ENCODE measurements at places on chromosomes 7 and 10.

GRCh38 chr10:101775273-101776160, at the start of gene FGF8:
TSS of gene FGF8 (minus strand) at chr10:101776114. CDS start at chr10:101775900, 214 bp downstream.
- no peak for DNase-seq

DNA sequence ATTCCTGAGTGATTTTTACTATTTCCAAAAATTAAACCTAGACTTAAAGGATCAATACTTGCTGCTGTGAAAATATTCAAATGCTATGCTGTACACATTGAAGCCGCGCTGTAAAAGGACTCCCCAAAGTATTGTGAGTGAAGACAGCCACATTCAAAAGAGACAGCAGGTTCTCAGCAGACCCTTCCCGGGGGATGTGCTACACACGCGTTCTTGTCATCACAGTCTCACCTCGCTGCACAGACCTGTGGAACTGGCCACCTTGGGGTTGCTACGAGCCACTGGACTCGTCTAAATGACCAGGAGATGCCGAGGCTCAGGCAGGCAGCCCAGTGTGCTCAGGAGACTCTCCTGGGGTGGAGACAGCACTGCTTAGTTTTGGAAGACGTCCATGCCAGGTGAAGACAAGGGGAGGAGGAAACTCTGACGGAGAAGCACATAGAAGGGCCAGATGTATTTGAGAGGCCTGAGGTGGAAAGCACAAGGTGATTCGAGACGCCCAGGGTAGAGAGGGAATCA, 367.7 kb upstream of the SHH start:
- no peak for DNase-seq

- DNase-seq: no peak
Measured at GRCh38 chr10:95248989-95249388, 41.8 kb downstream of the PDLIM1 start.

DNA sequence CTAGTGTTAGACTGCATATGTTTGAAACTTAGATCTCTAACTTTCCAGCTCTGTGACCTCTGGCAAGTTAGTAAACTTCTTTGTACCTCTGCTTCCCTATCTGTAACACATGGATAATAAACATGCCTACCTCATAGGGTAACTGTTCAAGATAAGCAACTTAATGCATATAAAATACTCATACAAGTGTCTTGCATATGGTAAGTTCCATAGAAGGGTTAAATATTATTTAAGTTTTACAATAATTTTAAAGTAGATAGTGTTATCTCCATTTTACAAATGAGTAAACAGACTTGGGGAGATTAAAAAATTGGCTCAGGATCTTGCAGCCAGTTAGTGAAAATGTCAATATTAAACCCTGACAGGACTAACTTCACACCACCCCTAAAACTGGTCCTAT, 30.1 kb upstream of the CD36 start:
- DNase-seq: no peak

DNA sequence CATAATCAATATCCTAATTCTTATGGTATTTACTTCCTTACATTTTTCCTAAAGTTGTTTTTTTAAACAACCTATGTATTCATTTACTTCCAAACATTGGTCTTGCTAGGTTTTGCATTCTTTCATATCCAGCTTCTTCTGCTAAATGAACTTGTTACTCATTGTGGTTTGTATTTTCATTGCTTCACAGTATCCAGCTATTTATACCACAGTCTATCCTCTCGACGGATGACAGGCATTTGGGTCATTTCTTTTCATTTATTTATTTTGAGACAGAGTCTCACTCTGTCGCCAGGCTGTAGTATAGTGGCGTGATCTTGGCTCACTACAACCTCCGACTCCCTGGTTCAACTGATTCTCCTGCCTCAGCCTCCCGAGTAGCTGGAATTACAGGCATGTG, 66.8 kb downstream of the CCDC6 start:
- DNase-seq: peak; percentile 10

- no peak for DNase-seq
Measured at GRCh38 chr7:67781841-67782240, 785.2 kb downstream of the TYW1 start.

DNA sequence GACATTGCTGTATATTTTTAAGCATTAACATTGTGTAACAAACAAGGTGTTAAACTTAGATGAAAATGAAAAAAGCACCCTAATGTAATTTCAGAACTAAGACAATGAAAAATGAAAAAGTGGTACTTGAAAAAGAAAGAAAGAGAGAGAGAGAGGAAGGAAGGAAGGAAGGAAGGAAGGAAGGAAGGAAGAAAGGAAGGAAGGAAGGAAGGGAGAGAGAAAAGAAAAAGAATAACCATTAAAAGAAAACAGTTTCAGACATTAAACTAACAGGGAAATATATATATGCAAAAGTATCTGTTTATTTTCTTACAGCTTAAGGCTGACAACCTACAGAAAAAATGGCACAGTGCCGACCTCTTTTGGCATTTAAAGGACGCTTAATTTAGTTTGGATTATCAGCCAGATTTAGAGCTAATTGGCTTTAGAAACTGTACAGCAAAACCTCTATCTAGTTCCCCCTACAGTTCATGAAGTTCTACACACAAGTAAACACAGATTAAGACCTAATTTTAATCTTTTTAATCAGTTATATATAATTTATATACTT, 13.8 kb downstream of the MTERF1 start:
- no peak for DNase-seq

- peak; percentile 14 for DNase-seq
Measured at GRCh38 chr7:32347244-32347828, 142.8 kb downstream of the LSM5 start.

GRCh38 chr7:28790467-28790866, 167.7 kb downstream of the TRIL start:
- DNase-seq: no peak

DNA sequence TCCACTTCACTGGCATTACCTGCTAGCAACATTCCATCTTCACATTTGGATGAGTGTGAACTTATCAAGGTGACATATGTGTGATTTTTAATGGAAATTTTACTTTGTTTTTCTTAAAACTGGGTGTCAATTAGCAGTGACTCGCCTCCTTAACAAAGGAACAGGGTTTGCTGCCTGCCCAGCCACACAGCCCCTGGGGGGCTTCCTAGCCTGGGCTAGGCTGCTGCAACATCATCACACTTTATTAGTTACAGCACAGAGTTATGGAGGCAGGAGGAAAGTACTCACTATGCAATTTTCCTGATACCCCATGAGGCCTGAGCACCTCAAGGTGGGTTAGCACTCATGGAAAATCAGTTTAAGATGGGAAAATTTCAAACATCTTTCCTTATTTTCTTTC, 861.3 kb downstream of the NRG3 start:
- no peak for DNase-seq

- peak; percentile 17 for DNase-seq
Measured at GRCh38 chr7:26500749-26501352, 209.2 kb downstream of the SNX10 start.

GRCh38 chr7:76234931-76235441, 33.3 kb downstream of the SRRM3 start:
- DNase-seq: peak; percentile 74

- DNase-seq: peak; percentile 68
Measured at GRCh38 chr7:30851651-30852307, 59.9 kb upstream of the AQP1 start.

DNA sequence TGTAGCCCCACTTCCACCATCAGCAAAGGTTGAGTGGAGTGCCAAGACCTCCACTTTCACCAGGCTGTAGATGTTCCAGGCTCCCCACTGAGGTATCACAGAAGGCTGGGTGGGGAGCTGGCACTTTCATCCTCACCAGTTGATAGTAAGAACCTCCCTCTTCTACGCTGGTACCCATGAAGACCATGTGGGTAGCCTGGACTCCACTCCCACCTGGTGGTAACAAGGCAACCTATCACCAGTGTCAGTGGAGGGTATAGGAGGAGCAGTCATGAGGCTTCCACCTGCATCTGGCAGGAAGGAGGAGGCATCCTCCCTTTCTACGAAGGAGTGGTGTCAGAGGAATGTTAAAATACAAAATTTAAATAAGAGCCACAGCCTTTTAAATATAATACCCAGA, 4.4 kb downstream of the SMIM30 start:
- DNase-seq: peak; percentile 11

- peak; percentile 23 for DNase-seq
Measured at GRCh38 chr7:47942132-47942531, 6.1 kb downstream of the PKD1L1 start.

DNA sequence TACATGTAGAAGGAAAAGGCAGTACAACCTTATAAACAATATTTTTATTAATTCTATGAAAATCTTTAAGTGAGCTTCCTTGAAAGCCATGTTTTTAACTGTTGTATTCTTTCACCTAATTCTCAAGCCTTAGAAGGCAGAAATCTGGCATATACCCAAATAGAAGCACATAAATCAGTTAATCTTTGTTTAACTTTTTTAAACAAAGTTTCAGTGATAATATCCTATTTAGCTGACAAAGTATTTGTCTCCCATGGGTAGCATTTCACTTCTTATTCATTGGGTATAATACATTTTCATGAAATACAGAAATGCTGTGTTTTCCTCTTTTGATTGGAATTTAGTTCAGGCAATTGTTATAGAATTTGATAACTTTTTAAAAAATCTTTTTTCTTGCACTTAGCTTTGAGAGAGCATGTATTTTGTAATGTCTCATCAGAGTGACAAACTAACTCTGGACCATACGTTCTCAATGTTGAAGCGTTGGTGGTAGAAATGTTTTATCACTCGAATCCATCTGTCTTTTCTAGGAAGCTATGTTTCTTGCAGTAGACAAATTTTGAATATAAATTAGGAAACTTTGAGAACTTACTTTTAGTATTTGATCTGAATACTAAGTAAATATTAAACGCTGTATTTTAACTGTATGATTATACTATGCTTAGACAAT, 78.1 kb downstream of the CREM start:
- DNase-seq: no peak

DNA sequence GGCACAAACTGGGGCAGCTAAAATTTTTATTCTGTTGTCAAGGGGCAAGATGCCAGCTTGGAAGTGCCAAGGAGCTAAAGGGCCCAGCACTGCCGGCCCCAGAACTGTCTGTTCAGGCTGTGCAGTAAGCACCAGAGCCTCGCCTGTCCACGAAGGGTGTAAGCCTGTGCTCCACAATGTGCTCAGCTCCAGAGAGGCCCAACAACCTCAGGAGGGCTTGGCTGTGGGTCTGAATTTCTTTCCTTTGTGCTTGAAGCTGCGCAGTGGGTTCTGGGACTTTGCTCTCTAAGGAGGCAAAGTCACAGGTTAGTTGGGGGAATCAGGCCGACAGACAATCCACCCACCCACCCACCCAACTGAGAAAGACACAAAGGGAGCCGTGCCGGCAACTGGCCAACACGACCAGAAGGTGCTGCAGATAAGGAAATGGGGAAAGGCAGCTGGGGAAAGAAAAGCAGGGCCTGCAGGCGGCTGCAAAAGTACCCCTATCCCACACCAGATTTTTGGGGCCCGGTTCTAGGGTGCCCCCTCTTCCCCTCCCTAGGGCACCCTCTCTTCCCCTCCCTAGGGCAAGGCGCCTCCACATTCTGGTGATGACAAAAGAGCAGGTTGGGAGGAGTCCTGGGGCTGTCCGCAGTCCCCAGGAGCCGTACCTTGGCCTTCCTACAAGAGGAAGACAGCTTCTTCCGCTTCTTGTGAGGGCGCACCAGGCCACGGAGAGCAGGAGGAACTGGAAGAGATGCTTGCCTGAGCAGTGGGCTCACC, 7.7 kb downstream of the DDX56 start:
- no peak for DNase-seq

GRCh38 chr7:78118470-78118869, 319.9 kb downstream of the PHTF2 start:
- no peak for DNase-seq

GRCh38 chr10:93208717-93209464, 135.2 kb downstream of the CYP26A1 start:
- DNase-seq: no peak

DNA sequence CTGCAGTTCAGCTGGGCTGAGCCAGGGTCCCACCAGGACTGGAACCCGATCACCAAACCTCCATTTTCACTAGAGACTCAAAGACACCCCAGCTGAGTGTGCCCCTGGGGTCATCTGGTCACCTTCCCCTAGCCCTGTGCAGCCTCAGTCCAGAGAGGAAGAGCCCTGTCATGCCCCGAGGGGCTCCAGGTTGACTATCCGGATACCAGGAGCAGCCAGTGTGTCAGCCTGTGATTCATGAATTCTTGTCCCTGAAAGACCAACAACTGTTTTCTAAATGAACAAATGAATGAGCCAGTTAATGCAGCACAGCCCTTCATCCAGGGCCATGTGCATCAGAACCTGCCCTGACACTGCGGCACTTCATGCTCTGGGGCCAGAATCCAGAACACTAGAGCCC, 201.9 kb upstream of the TCERG1L start:
- DNase-seq: no peak

GRCh38 chr7:102810916-102811315, 62.1 kb downstream of the FAM185A start:
- DNase-seq: no peak

DNA sequence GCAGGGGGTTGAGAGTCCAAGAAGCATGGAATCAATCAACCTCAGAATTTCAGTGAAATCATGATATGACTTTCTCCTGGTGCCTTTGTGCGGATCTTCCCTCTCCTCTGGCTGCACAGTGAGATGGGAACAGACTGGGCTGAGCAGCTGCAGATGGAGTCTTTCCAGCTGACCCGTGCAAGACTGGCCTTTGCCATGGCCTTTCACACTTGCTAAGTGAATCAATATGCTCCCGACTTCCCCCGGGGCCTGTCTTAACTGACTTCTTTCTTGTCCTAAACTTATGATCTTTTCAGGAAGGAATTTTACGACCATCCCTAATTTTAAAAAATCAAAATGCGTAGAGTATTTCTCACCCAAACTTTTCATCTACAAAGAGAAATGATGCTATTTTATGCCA, 469.9 kb downstream of the GALNT17 start:
- no peak for DNase-seq

GRCh38 chr7:86320889-86321288, 322.8 kb upstream of the GRM3 start:
- no peak for DNase-seq

DNA sequence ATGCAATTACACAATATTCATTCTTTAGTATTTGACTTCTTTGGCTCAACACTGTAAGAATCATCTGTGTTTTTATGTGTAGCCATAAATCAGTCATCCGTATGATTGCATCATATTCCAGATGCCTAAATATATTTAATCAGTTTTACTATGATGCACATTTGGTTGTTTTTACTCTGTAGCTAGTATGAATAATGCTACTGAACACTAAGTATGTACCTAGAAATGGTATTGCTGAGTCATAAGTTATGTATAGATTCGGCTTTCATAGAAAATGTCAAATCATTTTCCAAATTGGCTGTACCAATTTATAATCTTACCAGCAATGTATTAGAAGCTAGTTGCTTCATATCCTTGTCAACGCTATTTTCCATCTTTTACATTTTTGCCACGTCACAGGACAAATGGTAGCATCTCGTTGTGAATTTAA, 197.3 kb upstream of the PLXNA4 start:
- peak; percentile 87 for DNase-seq
